ENCODE measurements at places on chromosomes 7 and 10. TPM values are rescaled to one million over a fixed set of nuclear protein-coding genes. Genes with fewer than 3 reads are reported as not detected.

ZNF239 gene
- total RNA-seq: 0.66 TPM

LRRC27 gene
- total RNA-seq: 3.5 TPM

DNA2 gene
- 51.6 TPM for total RNA-seq

CLCN1 gene
- total RNA-seq: not detected

SUN3 gene
- not detected for total RNA-seq

ELMO1 gene
- total RNA-seq: 117 TPM

CCL24 gene
- not detected for total RNA-seq

RAB11FIP2 gene
- total RNA-seq: 13.8 TPM

CARD11 gene
- 74.1 TPM for total RNA-seq

HEPACAM2 gene
- not detected for total RNA-seq

DNA sequence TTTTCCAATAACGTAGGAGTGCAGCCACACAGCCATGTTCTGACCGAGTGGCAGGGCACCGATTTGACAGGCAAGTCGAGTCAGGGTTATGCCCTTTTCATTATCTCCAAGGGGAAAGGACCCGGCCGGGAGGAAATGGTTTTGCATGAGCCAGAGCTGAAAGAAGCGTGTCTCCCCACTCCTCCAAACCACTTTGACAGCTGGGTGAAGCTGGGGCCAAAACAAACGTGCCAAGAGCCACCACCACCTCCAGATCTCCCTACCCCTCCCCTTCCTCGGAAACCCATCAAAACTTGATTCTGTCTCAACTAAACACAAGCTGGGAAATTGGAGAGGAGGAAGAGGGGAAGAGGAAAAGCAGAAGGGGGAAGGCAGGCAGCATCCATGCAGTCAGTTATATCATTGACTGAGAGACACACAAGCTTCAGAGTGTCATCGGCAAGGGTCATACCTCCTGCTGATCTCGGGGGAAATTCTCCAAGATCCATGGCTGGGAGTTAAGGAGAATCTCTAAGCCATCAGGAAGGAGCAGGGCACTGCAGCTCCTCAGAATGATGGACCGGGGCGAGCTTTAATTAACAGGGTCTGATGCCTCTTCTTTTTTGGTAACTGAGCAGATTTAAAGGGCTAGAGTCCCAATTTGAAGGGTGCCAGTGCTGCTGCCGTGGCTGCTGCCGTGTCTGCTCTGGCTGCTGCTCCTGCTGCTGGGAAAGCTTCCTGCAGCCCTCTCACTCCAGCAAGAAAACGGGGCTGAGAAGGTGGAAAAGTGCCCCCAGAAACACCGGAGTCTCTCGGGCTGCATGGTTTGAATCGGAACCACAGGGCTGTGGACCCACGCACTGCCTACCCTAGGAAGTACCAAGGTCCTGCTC is 34.7 kb upstream of the CALN1 start:
- no peak for DNase-seq

DNA sequence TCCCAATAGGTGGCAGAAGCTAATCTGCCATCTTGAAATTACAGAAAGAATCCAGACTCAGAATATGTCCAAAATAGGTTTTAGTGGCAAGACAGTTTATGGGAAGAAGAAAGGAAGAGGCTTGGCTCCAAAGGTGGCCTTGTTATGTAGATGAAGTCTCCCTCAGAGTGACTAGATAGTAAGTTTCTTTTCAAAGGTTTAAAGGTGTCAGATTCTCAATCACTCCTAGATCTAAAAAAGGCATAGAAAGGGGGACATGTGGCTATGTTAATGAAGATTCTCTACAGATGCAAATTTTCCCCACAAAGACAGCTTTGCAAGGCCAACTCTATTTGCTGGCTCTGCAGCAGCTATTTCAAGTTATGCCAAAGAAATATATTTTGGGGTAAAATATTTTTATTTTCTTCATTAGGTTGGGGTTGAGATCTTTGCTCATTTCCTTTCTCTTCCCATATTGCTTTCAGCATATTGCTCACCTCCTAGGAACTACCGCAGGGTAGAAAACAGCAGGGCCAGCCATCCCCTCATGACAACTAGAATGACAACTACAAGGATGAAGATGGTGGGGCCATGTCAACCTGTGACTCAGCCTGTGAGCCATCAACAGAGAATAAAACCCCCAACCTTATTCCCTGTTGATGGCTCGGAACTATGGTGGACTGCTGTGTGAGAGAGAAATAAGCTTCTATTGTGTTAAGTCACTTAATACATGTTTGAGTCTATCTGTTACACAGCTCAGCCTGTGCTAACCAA is 274.0 kb upstream of the GALNT17 start:
- no peak for DNase-seq

- no peak for DNase-seq
Observed at GRCh38 chr7:3176112-3177000, 124.7 kb upstream of the SDK1 start.

DNA sequence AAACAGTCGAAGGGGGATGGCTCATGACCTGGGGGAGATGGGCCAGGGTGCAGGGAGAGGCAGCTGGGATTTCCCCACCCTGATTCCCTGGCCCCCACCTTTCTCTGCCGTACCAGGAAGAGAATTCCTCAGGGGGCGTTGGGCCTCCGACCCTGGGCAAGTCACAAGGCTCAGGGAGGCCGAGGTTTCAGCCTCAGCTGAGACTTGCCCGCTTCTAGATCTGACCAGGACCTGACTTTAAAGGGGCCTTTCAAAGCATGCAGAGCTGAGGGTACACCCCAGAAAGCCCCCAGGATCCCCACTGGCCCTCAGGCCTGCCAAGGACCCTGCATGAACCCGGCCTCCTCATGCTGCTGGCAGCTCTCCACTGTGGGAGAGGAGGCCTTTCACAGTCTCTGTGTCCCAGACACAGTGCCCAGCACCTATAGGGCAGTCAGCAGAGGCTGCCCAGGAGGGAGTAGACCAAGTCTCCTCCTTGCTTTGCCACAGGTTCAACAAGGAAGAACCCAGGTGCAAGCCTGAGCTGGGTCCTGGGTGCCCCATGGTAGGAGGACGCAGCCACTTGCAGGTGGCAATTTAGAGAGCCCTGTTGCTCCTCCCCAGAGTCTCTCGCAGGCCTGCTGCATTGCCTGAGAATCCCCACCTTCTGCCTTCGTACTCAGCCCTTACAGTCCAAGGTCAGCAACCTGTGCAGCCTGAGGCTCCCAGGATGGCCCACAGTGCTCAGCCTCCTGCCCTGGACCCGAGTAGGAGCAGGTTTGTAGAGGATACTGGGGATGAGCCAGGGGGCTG is 89.3 kb downstream of the CHST15 start:
- no peak for DNase-seq

GRCh38 chr7:20561466-20561865 is 54.0 kb upstream of the ABCB5 start:
- no peak for DNase-seq

DNA sequence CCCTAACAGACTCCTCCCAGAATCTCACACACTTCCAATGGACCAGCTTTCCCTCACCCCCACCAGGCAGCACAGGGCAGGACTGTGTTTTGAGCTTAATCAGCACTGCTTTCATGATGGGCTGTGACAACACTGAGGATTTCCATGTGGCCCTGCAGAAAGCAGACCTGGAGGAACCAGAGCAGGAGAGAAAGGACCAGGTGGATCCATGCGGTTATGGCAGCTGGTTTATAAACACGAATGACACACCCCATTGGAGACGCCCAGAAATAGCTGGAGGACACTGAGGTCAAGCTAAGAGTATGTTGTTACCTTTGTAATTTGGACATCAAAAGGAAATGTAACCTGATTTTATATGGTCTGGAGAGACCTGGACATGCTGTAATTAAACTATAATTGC is 31.7 kb upstream of the HERPUD2 start:
- DNase-seq: no peak

GRCh38 chr7:24138343-24138742 is 145.6 kb upstream of the NPY start:
- no peak for DNase-seq

GRCh38 chr7:11969643-11970042 is 137.6 kb upstream of the THSD7A start:
- no peak for DNase-seq

DNA sequence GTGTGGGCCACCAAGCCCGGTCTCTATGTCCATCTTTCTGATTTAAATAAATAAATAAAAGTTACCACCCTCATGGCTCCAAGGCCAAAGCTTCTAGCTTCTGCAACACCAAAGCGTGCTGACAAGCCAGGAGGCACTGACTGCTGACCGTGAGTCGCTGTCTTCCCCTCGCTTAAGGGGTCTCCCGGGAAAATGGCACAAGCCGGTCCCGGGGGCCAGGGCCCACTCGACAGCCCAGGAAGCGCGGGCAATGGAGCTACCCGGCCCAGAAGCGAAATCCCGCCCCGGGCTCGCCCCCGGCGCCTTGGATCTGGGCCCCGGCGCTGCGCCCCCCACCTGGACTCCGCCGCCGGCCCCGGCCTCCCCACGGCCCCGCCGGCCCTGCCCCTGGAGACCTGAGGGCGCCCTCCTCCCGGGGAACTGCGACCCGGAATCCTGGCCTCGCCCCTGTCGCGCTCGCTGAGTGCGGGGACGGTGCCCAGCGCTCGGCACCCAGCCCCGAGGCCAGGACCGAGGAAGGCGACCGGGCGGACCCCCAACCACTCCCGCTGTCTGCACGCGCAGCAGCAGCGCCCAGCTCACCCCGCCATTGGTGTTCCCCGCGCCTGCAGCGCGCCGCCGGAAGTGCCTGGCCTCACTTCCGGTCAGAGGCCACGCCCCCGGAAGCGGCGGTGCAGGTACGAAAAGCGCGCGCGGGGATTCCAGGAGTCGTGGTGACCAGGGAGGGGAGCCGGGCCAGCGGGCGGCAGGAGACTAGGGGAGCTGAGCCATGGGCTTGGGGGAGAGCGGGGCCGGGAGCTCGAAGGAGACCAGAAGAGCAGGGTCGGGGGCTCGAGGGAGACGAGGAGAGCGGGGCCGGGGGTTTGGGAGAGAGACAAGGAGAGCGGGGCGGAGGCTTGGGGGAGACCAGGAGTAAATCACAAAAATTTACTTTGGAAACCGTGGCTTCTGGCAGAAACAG is at the start of the genes MRM2 and NUDT1:
Gene MRM2 (minus strand): TSS at position 626 of the 961 bp plus-strand sequence. CDS start 36 bp downstream, at position 590.
Gene NUDT1 (plus strand): TSS at position 647 of the 961 bp plus-strand sequence. CDS start 2,349 bp downstream, outside the sequence.
- DNase-seq: peak; percentile 71

- DNase-seq: peak; percentile 15
Observed at GRCh38 chr7:28078036-28078901, 102.3 kb downstream of the JAZF1 start.

DNA sequence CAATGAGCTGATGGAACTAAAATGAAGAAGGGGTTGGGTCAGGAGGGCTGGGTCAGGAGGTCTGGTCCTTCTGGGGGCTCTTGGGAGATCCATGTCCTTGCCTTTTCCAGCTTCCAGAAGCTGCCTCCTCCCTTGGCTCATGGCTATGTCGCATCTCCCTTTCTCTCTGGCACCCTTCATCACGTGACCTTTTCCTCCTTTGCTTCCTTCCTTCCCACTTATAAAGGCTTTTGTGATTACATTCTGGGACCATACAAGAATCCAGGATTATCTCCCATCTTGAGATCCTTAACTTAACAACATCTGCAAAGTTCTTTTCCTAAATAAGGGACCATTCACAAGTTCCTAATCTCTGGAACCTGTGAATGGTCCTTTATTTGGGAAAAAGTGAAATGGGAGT is 290.2 kb downstream of the GALNT17 start:
- no peak for DNase-seq

DNA sequence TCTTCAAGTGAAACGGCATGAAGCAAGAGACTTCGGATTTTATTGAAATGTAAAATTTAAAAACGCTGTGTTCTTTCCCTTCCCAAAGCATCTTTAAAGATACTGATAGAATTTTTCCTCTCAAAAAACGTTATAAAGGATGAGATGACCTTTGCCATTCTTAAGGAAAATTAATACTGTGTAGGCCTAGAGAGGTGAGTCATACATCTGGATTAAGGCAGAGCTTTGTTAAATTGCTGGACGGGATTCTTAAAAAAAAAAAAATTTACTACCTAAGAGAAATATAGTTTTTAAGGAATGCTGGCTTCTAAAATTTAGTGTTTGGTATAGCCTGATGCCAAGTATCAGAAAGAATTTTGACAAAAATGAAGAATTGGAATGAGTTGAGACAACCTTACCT is 6.3 kb upstream of the HBP1 start:
- DNase-seq: no peak

- no peak for DNase-seq
Observed at GRCh38 chr10:28905371-28905770, 228.1 kb downstream of the BAMBI start.

DNA sequence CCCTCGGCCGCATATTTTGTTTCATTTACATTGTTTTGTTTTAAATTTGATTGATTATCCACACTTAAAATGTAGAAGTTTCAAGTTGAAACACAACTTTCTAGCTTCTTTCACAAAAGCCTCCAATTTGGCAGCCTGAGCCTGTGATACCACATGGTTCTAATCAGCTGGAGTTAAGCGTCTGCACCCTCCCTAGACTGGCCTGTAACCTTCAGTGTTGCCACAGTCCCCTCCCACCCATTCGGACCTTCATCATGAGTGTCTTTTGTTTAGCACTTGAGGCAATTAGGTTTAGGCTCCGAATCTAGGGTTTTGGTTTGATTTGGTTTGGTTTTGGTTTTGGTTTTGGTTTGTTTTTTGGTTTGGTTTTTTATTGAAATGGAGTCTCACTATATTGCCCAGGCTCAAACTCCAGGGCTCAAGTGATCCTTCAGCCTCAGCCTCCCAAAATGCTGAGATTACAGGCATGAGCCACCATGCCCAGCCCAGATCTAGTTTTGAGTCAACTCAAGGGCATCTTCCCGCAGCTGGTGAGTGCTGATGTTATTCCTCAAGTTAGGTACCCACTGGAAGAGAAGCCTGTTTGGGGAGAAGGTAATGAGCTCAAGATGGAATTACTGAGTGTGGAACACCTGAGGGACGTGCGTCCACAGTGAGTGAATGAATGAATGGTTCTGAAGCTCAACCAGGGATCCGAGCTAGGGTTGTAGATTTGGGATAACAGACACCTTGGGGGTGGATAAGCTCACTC is 201.4 kb downstream of the HECW1 start:
- no peak for DNase-seq

DNA sequence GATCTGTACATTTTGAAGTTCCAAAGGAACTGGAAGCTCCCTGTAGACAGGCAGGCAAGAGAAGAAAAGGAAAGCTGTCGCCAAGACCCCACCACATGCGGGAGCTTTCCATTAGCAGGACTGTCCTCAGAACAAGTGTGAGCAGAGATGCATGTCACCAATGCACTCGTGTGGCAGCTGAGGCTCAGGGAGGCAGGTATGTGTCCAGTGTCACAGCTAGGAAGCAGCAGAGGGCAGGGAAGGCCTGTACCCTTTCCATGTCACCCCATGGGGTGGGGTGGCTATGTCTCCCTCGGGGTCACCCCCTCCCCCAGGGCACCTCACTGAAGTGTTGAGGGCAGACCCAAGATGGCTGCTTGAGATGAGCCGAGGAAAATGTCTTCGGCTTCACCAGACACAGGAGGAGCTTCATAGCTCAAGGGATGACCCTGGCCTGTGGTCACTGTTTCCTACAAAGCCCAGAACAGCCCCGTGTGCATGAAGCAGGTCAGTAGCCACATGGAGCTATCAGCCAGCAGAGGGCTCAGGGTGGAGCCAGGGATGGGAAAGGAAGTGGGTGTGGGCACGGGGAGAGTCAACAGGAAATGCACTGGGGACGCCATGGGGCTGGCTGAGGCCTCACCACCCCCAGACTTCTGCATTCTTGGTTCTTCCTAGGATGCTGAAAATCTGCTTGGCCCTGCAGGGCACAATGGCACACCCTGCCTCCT is 96.6 kb downstream of the FAM53B start:
- peak; percentile 70 for DNase-seq

GRCh38 chr7:47379629-47380324 is 202.1 kb downstream of the TNS3 start:
- DNase-seq: no peak

- DNase-seq: no peak
Observed at GRCh38 chr10:69376662-69377061, 40.1 kb downstream of the TACR2 start.

- no peak for DNase-seq
Observed at GRCh38 chr10:67837541-67838314, at the start of gene DNAJC12. DNAJC12 (minus strand) TSS chr10:67838188; CDS start chr10:67838011, 177 bp downstream.
